Amniotic stem cell (primary cell): ENCODE measurements at places on chromosomes 12 and 14.

GRCh38 chr12:89216211-89216952 lies 135.9 kb downstream of the DUSP6 start:
- no peak for DNase-seq

DNA sequence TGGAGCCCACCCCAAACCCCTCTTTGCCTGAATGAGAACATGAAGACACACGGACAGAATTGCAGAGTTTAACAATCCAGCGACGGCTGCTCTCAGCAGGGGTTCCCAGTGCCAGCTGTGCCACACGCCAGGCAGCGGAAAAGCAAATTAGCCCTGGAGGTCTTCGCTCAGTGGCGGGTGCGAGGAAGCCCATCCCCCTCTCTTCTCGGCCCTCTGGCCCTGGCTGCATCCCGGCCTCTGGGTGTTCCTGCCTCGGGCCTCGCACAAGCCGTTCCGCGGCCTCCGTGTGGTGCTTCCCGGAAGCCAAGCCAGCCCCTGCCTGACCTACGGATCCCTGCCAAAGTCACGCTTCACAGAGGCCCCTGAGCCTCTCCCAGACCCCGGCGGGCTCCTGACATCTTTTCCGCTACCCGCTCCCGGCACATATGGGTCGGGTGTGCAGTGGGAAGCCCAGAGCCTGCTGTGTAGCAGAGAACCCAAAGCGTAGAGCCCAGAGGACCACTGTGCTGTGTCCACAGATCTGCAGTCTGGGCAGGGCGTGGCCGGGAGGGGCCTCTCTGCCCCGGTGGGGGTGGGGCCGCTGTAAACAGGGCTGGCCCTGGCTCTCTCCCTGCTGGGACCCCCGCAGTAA lies 70.7 kb upstream of the GALNT9 start:
- DNase-seq = no peak

GRCh38 chr12:75000120-75000519 lies 209.5 kb downstream of the KCNC2 start:
- no peak for DNase-seq

DNA sequence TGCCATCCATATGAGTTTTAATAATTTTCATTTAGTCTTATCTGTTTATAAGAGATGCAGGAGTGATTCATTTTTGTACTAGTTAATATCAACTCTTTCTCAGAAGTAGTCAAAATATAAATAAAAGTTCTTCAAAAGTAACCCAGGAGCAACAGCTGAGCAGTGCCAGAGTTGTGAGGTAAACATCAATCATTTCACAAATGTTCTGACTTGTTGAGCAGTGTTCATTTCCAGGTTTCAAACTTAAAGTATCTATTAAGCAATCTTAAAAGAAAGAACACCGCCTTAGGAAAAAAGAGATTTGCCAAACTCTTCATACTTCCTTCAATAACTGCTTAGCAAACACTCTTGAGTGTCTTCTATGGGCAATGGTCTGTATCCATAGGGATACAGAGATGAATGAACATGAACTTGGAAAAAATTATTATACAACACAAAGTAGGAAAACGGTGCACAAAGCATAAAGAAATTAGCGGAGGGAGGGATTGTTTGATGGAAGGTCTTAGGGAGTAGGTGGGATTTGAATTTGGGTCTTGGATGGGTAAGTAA lies 41.9 kb upstream of the POC1B start:
- no peak for DNase-seq

GRCh38 chr12:78398750-78399149 lies 465.8 kb upstream of the SYT1 start:
- DNase-seq = no peak

GRCh38 chr12:108563136-108563803 lies 874 bp downstream of the ISCU start:
- peak; percentile 84 for DNase-seq

GRCh38 chr14:96270565-96271420 lies 14.8 kb downstream of the BDKRB1 start:
- no peak for DNase-seq

GRCh38 chr14:50821510-50822464 lies 9.2 kb downstream of the NIN start:
- no peak for DNase-seq

- no peak for DNase-seq
Measured at GRCh38 chr12:105569886-105570285, 239.4 kb downstream of the C12orf75 start.

- no peak for DNase-seq
Measured at GRCh38 chr14:65062096-65063075, 39.9 kb downstream of the MAX start.

DNA sequence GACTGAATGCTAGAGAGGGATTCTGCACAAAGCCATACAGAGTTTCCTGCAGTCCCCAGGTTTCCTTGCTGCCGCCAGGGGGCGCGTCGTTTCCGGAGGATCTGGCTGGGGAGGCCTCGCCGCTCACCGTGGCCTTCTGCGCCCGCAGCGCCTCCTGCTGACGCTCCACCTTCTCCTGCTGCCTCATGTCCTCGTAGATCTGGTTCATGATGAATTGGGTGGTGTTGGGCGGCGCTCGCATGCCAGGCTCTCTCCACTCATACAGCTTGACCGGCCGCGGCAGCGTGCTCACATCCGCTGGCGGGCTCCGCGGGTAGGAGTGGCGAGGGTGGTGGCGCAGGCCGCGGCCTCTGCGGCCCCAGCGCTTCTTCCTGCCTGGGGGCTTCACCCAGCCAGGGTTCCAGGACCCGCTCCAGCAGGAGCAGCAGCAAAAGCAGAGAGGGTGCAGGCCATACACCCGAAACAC lies 987 bp downstream of the CCER1 start:
- no peak for DNase-seq

DNA sequence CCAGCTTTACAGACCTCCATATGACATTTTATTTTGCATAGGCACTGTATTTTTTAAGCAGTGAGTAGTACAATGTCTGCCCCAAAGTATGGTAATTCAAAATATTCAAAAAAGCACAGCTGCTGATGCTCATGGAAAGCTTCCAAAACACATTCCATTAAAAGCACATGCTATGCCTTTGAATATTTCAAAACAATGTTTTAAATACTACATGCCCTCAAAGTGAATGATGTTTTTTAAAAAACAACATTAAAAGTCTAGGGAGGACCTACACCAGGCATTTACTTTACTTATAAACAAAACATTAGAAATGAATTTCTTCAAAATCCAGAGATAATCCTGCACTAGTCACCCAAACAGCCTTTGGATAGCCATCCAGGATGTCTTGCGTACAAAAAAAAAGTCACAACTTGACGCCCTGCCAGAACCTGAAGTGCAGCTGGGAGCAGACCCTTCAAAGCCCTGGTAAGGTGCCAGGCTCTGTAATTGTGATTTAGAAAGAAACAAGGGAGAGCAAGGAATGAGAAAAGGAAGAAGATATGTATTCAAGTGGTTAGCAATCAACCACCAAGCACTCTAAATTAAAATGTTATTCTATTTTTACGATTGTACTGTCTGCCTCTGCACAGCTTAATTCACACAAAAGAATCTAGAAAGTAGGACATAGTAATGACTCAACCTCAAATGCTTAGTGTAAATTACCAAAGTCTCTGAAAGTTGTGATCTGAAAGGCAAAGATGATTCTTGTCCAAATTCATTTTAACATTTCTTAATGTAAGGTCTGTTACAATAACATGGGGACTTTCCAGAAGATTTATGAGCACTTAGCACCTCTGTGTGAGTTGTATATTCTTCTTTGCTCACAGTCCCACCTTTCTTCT lies 31.9 kb downstream of the CEP83 start:
- DNase-seq = no peak

GRCh38 chr14:33452995-33453394 lies 497.9 kb downstream of the EGLN3 start:
- DNase-seq = no peak

DNA sequence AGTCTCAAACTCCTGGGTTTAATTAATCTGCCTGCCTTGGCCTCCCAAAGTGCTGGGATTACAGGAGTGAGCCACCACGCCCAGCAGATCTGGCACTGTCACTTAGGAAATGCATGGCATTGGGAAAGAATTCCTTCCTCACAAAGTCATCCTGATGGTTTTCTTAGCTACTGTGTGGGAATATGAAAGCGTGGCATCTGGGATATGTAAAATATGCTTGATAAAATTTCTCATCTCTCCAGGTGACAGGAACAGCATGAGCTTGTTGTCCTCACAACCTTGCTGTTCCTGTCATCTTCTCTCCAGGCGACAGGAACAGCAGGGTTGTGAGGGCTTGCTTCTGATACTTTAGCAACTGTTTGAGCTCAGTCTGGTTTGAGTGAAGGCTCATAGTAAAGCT lies 16.1 kb upstream of the AICDA start:
- DNase-seq = no peak

GRCh38 chr12:71300772-71301675 lies 138.6 kb upstream of the LGR5 start:
- DNase-seq = no peak

DNA sequence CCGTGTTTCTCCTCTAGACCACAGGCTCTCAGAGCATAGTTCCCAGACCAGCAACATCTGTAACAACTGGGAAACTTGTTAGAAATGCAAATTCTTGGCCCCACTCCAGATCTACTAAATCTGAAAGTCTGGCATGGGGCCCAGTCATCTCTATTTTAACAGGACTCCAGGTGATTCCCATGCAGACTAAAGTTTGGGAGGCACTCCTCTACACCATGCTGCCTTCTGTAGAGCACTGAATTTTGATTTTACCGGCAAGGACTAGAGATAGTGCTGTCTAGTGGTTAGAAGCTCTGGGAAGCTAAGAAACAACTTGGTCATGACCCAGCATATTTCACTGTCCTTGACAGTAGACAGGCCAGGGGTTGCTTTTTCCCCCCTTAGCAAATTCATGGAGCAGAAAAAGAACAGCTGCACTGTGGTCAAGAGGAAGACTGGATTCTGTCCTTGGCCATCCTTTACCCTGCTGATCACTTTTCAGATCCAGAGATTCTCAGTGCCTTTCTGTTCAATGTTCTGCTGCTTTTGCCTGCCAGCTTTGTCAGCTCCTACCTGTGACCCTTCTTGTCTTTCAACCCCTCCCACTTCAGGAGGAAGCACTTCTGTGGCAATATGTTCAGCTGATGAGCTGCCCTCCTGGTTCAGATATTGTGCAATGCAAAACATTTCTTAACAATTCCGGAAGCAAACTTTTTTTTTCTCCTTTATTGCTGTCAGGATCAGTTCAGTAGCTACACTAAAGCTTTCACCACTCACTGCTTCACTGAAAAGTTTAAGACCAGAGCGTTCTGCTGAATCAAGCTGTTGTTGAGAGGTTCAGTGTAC lies 133.8 kb upstream of the NUDT4 start:
- no peak for DNase-seq

DNA sequence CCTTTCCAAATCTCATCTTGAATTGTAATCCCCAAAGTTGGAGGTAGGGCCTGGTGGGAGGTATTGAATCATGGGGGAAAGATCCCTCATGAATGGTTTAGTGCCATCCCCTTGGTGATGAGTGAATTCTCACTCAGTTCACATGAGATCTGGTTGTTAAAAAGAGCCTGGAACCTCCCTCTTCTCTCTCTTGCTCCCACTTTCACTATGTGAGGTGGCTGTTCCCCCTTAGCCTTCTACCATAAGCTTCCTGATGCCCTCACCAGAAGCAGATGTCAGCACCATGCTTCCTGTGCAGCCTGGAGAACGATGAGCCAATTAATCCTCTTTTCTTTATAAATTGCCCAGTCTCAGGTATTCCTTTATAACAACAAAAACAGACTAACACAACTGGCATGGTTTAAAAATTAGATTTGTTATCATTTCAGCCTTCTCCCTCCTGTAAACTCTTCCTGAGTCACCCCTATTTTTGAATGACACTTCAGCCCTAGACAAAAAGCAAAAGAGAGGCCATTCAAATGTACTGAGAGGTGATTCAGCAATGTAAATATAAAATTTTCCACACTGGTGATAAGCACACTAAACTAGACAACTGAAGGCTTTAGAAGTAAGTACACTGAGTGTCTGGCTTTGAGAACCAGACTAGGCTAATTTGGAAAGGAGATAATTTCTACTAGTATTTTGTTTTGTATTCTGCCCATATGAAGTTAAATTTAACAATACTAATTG lies 212.1 kb upstream of the ABCD2 start:
- DNase-seq = no peak

DNA sequence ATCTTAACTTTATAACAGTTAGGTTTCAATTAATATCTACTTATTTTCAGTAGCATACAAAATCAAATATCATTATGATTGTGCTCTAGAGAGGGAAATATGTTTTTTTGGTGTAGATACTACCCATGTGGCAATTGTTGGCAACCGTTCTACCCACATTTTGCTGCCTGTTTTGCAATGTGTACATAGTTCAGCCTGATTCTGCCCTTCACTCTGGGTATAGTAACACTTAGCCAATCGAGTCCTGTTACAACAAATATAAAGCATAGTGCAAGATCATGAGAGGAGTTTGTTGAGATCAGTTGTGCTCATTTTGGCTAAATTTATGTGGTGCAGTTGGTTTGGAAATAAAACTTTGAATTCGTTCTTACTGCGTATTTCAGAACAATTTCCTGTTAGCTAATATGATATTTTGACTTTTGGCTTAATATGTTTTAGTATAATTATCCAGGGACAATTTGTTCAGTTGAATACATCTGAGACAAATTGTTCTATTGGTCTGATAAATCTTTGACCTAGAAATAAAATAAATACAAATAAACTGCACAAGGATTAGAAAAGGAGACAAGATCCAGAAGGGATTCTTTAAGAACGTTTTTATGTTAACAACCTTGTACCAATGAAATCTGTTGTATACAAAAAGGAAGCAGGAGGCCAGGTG lies 76.9 kb downstream of the ATF7IP start:
- DNase-seq = no peak

DNA sequence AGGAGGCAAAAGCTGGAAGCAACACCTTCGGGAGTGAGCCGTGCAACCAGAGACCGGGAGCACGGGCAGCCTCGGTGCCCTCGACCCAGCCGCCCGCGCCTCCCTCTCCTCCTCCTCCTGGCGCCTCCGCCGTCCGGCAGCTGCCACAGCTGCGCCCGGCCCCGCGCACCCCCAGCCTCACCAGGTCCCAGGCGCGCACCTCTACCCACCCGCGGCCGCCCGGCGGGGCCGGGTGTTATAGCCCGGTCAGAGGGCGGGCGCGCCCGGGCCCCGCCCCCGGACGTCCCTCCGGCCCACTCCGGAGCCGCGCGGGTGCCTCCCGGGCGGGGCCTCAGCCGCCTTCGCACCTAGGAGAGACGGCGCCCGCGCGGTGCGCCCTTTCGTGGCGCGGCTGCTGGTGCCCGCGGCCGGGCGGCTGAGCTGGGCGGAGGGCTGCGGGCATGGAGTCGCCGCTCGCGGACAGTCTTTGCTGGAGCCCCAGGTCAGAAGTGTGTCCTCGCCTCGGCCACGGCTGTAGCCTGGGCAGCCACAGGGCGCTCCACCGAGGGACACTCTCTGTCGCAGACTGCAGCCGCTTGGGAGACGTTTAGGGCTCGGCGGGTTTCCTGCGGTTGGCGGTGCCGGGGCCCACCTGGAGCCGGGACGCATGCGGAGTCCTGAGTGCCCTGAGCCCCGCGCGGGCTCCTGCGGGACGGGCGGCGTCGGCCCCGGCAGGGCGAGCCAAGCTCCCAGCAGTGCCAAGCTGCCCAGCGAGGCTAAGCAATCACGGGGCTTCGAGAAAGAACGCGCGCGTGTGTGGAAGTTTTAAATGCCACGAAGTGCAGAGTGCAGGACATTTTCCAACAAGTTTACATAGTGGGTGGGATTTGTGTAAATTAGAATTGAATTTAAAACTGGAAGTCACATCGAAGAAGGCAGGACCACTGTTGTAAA lies at the start of gene CPM:
TSS of gene CPM (minus strand) at position 211 of the 933 bp plus-strand sequence. CDS start 334 bp downstream, outside the sequence.
- DNase-seq = peak; percentile 51

- no peak for DNase-seq
Measured at GRCh38 chr12:121783766-121784165, 9.7 kb downstream of the RHOF start.
